ENCODE measurements at places on chromosomes 7 and 10.

DNA sequence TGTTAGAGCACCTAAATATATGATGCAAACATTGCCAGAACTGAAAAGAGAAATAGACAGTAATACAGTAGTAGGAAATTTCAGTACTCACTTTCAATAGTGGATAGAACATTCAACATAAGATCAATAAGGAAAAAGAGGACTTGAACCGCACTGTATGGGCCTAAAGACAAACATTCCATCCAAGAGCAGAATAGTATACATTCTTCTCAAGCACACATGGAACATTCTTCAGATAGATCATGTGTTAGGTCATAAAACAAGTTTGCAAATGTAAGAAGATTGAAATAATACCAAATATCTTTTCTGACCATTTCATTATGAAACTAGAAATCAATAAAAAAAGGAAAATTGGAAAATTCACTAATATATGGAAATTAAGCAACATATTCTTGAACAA lies 185.4 kb upstream of the FOXP2 start:
- DNase-seq, result no peak

GRCh38 chr10:22742678-22743077 lies 28.3 kb upstream of the PIP4K2A start:
- no peak for DNase-seq

DNA sequence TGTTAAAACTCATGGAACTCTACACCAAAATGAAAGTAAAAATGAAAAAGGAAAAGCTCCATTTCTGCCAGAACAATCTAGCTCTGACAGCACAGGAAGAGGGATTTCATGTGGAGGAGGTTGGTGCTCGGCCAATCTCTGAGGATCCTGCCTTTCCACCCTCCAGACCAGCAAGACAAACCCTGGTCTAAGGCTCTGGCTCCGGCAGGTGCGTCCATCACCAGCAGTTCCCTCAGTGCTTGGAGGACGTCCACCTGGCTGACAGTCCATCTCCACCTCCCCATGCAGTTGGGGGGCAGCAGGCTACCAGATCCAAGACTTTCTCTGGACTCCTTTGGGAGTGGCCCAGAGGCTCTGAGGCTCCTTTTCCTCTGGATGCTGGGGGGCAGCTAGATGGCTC lies 25.0 kb upstream of the LOXL4 start:
- DNase-seq, result no peak

- no peak for DNase-seq
These were observed 48.0 kb downstream of the RHOBTB1 start for GRCh38 chr10:60896033-60896432.

DNA sequence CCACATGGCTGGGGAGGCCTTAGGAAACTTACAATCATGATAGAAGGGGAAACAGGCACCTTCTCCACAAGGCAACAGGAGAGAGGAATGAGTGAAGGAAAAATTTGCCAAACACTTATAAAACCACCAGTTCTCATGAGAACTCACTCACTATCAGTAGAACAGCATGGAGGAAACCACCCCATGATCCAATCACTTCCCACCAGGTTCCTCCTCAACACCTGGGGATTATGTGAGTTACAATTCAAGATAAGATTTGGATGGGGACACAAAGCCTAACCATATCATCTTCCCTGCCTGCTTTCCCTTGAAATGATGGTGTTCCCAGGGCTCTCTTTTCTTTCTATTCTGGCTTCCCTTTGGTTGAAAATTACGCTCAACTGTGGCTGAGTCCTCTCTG lies 262.7 kb upstream of the HABP2 start:
- DNase-seq, result no peak

- no peak for DNase-seq
These were observed 42.9 kb downstream of the MKLN1 start for GRCh38 chr7:131370523-131370968.

- DNase-seq, result no peak
These were observed 103.3 kb downstream of the DNMBP start for GRCh38 chr10:99906470-99906869.

- no peak for DNase-seq
These were observed 36.1 kb downstream of the ABRAXAS2 start for GRCh38 chr10:124837687-124838086.

DNA sequence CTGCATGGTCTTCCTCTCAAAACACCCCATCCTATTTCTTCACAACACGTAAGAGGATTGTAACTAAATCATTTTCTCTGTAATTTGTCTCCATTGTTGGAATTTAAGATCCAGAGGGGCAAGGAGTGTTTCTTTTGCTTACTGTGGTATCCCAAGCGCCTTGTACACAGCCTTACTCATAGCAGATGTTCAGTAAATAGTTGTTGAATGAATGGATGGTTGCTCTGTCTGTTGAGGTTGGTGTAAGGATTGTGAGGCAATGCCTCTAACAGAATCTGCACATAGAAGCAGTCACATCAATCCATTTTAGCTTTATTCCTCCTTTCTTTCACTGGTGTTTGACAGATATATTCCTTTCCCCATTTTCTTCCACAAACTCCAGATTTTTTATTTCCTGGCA lies 90.1 kb downstream of the ZNF365 start:
- no peak for DNase-seq

DNA sequence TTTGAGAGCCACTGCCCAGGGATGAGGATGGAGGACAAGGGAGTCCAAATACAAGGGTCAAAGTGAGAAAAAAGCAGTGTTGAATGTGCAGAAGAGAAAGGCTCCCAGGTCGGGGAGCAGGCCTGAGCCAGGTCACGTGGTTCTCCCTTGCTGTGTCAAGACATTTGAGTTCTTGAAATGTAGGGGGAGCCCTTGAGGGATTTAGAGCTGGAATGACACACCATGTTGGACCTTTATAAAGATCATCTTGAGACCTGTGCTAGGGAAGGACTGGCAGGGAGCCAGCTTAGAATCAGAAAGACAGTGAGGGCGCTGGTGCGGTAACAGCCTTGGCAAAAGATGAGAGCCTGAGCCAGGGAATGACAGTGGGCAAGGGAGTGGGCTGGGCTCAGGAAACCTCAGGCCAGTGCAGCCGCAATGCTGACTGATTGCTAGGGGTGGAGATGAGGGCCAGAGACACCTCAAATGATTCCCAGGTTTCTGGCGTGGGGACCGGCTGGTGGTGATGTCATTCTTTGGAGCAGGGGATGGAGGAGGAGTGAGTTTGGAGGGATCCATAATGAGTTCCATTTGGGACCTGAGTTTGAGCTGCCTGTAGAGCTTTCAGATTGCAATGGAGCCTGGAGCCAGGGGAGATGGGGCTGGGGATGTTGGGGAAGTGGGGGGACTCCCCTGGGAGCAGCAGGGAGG lies 120.1 kb downstream of the PTPN20 start:
- peak; percentile 22 for DNase-seq

GRCh38 chr10:35626971-35627507 lies 15.1 kb downstream of the FZD8 start:
- no peak for DNase-seq

- DNase-seq, result no peak
These were observed 1206.0 kb upstream of the LRRTM3 start for GRCh38 chr10:65719790-65720189.

- no peak for DNase-seq
These were observed 219.4 kb downstream of the SEMA3E start for GRCh38 chr7:83429493-83429892.

- no peak for DNase-seq
These were observed 152.9 kb downstream of the ADAM12 start for GRCh38 chr10:126235091-126235978.

- no peak for DNase-seq
These were observed 146.9 kb upstream of the RET start for GRCh38 chr10:42929993-42930392.
